T-helper 17 cell (primary cell): ENCODE measurements at places on chromosomes 3 and 15.

DNA sequence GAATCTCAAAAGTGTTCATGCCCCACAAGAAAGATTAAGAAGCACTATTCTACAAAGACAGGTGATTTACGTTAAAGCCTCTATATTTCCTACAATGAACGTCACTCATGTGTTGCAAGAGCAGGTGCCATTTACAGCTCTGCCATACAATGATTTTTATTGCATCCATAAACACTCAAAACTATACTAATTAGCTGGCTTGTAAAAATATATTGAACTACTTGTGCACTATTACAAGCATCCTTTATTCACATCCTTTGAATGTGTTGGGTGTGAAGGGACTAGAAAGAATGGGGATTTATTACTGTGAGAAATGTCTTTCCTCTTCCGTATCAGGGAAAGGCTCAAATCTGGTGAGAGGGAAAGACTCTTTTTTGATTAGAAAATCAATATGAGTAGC lies 50.7 kb upstream of the C3orf49 start:
- no peak for DNase-seq

DNA sequence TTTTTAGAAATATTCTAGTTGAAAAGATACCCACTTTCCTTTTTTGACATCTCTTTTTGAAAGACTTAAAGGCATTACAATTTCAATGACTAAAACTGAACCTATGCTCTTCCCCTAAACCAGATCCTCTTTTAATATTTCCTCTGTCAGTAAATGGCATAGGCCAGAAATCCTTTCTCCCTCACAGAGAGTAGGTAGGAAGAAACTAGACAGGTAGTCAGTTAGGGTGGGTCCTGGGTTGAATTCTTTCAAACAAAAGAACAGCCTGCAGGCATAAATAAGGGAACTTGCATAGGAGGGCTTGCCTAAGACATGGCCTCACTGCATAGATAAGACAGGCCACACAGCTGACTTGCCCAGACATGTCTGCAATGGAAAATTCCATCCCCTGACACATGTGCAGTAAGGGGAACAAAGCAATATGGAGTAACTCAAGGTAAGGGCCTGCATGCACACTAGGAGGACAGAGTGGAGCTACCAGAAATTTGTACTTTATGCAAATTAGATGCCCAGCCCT lies 23.1 kb downstream of the PLSCR5 start:
- no peak for DNase-seq

DNA sequence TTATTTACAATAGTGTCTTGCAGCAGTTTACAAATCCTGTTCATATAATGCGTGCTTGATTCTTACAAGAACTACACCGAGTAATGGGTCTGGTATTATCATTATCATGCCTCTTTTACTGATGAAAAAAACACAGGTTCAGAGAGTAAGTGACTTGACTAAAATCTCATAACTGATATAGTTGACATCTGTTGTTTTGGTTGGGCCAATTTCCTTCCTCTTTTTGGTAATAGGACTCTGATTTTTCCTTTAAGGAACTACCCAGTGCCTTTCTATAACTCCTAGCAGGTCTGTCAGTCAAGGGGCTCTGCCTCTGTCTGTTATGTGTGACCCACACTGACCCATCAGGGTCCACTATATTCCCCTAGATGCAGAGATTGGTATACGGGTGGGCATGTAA lies 14.6 kb upstream of the BLOC1S6 start:
- no peak for DNase-seq

- no peak for DNase-seq
Measured at GRCh38 chr15:95368755-95369601, 961.5 kb upstream of the NR2F2 start.

DNA sequence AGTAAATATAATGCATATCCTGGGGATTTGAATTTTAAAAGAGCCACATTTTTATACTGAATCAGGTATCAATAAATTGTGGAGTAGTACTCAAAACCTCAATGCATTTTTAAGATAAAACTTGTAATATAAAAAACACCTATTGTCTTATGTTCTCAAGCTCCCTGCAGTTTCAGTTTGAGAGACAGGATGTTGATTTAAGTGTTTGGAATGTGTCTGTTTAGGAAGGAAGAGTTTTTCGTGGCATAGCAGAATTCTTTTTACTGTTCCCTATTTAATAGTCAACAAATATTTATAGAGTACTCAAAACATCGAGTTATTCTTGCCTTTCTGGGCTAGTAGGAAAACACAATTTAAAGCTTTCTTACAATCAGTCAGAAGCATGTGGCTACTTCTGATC lies 146.1 kb upstream of the BCHE start:
- DNase-seq = no peak

DNA sequence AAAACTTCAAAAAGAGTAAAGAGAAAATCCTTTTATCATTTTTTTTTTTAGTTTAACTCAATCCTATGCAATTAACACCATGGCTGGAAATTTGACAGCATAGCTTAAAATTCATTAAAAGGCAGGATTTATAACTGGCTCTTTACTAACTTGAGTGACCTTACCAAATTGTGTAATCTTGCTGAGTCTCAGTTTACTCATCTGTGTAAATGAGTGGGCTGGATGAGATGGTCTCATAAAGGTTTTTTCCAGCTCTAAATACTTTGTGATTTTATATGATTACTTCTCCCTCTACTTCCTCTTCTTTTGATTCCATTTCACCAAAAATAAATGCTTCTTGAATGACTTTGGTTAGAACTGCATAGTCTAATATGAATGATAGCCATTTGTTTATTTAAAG lies 234.9 kb upstream of the SATB1 start:
- no peak for DNase-seq

DNA sequence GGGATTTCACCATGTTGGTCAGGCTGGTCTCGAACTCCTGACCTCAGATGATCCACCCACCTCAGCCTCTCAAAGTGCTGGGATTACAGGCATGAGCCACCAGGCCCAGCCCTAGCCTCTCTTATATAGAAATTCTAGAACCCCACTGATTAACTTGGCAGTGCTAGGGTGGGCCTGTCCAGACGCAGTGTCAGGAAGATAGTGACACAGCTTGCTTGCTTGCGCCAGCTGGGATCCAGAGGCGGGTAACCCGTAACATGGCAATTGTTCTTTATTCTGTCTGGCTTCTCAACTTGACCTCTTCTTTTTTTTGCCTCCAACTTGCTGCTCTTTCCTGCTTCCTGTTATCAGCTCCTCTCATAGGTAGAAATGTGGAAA lies 16.2 kb downstream of the CEP19 start:
- DNase-seq = no peak

- DNase-seq = no peak
Measured at GRCh38 chr3:172224560-172225214, 185.3 kb downstream of the FNDC3B start.

DNA sequence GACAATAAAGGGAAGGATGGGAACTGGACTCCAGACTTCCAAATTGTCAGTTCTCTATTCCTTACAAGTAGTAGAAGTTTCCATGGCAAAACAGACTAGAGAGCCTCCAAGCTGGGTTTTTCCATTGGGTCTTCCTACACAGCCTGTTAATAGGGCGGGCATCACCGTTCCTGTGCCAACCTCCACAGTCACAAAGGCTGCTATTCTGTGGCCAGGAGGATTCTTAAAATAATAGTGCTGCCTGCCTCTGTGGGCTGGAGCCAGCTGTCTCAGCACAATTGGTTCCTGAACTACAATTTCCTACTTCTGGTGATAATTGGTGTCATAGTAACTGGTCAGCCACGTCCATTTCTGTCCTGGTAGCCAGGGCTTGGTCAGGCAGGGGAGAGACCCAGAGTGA lies 38.6 kb downstream of the LYZL4 start:
- no peak for DNase-seq

DNA sequence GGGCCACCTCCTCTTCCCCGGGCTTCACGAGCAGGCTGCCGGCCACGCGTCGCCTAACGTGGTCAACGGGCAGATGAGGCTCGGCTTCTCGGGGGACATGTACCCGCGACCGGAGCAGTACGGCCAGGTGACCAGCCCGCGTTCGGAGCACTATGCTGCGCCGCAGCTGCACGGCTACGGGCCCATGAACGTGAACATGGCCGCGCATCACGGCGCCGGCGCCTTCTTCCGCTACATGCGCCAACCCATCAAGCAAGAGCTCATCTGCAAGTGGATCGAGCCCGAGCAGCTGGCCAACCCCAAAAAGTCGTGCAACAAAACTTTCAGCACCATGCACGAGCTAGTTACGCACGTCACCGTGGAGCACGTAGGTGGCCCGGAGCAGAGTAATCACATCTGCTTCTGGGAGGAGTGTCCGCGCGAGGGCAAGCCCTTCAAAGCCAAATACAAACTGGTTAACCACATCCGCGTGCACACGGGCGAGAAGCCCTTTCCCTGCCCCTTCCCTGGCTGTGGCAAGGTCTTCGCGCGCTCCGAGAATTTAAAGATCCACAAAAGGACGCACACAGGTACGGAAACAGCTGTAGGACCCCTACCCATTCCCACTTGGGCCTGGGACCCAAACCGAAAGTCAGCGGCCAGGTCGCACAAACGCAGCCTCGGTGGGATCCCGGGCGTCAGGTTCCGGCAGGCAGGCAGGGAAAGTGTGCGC lies 1.5 kb downstream of the ZIC1 start:
- no peak for DNase-seq

DNA sequence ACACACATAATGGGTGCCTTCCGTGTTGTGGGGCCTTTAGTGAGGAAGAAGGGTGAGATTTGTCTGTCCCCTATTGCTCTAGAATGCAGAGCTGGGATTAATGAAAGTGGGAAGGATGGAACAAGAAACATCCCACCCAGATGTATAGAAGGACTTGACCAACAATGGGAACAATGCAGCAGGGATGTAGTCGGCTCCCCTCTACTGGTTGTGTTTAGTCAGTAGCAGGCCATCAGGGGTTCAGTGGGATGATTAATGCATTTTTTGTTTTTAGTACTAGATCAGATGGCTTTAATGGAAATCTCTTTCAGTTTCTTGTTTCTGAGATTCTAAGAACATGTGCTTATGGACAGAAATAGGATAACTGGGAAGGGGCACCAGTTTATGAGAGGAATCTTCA lies 156.0 kb upstream of the ROPN1 start:
- no peak for DNase-seq

GRCh38 chr3:79424811-79425210 lies 343.0 kb downstream of the ROBO1 start:
- no peak for DNase-seq

- DNase-seq = no peak
Measured at GRCh38 chr3:196740481-196741248, 1.0 kb downstream of the PAK2 start.
